ENCODE measurements at places on chromosomes 3 and 15. TPM values are rescaled to one million over a fixed set of nuclear protein-coding genes. Genes with fewer than 3 reads are reported as not detected.

Gene XYLB
- total RNA-seq = 1.5 TPM

DNA sequence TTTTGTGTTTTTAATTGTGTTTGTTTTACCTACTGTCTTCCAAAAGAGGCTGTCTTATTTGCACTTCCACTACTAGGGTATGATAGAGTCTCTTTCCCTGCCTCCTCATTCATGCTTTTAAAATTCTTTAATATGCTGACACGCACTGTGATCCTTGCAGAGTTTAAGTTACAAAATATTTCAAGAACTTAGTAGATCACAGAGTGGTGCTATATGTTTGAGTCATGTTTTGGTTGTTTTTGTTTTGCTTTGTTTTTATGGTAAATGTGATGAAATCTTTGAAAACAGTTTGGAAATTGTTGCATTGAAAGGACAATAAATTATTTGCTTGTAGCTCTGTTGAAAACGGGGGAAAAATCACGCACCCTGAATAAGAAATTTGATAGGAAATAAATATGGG lies 5.9 kb upstream of the ABHD10 start:
- no peak for DNase-seq

- DNase-seq = no peak
Observed at GRCh38 chr3:185583925-185584324, 2.2 kb upstream of the SENP2 start.

Gene SSUH2
- 0.13 TPM for total RNA-seq

- DNase-seq = no peak
Observed at GRCh38 chr3:169311381-169311780, 352.1 kb downstream of the MECOM start.

Gene SLITRK3
- total RNA-seq = not detected

Gene TLR9
- total RNA-seq = not detected

Gene FAM107A
- not detected for total RNA-seq

GRCh38 chr3:123421353-123422174 lies 27.3 kb downstream of the ADCY5 start:
- DNase-seq = no peak

- no peak for DNase-seq
Observed at GRCh38 chr3:174444391-174444790, 414.7 kb upstream of the NAALADL2 start.

DNA sequence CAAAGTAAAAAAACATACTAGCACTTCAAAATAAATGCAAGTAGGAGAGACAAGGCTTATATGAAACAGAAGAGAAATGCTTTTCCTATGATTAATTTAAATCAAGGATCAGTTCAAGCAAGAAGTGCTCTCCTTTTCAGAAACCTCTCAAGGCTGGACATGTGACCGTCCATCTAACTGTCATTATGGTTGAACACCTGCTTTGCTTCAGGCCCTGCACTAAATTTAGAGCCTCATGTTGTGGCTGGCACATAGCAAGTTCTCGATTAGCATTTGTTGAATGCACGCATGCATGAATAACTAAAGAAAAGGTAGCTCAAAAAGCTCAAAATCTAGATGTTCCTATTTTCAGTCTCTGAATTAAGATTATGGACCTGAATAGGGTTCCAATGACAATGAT lies 82.0 kb downstream of the SV2B start:
- no peak for DNase-seq

GRCh38 chr15:60941448-60941847 lies 287.7 kb downstream of the RORA start:
- peak; percentile 44 for DNase-seq

- peak; percentile 15 for DNase-seq
Observed at GRCh38 chr15:65249641-65250040, 37.0 kb downstream of the PARP16 start.

Gene NEK11
- total RNA-seq = 8.4 TPM

DNA sequence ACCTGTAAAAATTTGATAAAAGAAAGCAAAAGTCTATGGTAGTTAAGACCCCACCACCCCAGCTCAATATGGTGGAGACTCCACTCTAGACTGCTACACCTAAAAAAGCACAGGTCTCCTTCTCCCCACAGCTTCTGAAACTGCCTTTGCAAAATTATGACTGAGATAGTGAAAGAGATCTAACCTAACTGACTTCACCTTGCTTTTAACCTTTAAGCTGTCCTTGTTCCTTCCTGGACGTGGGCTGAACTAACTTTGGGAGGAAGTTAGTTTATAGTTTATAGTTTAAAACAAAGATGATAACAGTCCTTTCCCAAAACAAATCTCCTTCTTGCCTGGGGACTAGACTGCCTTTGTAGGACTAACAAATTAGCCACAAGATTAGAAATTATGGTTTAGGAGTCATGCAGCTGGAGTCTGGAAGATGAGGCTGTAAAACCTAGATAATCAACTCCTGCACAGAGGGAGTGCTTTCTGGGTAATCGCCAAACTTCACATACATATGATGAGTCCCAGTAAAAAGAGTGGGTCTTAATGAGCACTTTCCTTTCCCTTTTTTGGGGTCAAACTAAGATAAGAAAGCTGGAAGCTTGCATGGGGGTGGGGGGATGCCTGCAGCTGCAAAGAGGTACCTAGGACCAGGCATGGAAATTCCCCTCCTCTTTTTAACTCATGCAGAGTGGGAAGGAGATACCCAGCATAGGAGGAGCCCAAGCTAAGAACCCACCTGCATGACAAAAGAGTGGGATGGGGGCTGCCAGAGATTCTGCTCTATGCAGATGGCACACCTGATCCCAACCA lies 17.5 kb downstream of the CCR8 start:
- no peak for DNase-seq

- DNase-seq = peak; percentile 52
Observed at GRCh38 chr15:41989573-41990242, 17.4 kb upstream of the EHD4 start.

Gene CCRL2
- 0.26 TPM for total RNA-seq

Gene SEMA3G
- under 0.01 TPM for total RNA-seq

GRCh38 chr15:31571676-31572075 lies 245.0 kb downstream of the KLF13 start:
- DNase-seq = no peak

GRCh38 chr3:181458857-181459256 lies 252.9 kb upstream of the SOX2 start:
- DNase-seq = no peak

GRCh38 chr3:151896246-151897012 lies 23.0 kb downstream of the SUCNR1 start:
- DNase-seq = peak; percentile 96

- DNase-seq = peak; percentile 33
Observed at GRCh38 chr15:57500979-57501576, 90.6 kb upstream of the MYZAP start.

Gene TP53BP1
- total RNA-seq = 29.3 TPM

DNA sequence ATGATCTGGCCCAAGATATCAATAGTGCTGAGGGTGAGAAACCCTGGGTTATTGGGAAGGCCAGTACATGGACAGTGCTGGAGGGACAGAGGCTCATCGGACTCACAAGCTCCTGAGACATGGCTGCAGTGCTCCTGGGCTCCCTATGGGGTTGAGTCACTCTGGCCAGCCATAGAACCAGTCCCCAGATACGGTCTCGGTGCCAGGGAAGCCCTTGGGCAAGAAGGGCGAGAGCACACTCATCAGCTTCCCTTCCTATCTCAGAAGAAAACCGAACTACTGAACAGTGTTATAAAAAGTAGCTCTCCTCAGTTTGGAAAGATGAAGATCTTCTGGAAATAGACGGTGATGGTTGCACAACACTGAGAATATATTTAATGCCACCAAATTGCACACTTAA lies 34.4 kb downstream of the POC1A start:
- no peak for DNase-seq

Gene C15orf61
- total RNA-seq = 1.8 TPM

DNA sequence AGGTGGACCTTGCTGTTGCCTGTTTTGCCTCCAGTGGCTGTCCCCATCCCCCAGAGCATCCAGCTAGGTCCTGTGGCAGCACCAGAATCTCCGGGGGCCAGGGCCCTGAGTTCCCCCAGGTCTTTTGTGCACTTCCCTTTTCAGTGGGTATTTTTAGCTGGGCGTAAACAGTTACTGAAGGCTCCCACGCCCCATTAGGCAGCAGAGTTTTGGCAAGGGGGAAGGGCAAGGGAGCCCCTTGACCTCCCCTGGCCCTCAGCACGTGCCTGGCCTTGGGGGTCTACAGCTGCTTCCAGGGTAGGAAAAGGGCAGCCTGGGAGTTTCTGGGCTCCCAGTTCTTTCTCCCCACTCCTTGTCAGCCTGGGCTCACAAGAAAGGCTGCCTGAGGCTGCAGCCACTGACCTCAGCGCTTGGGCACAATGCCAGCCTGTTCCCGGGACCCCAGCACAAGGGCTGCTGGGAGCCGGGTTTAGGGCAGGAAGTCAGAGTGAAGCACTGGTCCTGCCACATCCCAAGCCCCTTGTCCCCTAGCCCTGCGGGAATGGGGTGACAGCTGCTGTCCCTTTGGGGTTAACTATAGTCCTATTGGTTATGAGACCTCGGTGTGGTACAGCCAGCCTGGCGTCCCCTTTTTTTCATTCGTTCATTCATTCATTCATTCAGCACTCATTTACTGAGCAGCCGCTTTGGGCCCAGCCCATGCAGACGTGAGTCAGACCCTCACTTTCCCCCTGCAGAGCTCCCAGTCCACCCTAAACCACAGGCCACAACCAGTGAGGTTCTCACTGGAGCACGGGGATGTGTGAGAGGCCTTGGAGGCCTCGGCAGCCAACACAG lies 8.4 kb downstream of the CSK start:
- no peak for DNase-seq

- DNase-seq = no peak
Observed at GRCh38 chr3:125078951-125079674, 23.3 kb upstream of the HEG1 start.

DNA sequence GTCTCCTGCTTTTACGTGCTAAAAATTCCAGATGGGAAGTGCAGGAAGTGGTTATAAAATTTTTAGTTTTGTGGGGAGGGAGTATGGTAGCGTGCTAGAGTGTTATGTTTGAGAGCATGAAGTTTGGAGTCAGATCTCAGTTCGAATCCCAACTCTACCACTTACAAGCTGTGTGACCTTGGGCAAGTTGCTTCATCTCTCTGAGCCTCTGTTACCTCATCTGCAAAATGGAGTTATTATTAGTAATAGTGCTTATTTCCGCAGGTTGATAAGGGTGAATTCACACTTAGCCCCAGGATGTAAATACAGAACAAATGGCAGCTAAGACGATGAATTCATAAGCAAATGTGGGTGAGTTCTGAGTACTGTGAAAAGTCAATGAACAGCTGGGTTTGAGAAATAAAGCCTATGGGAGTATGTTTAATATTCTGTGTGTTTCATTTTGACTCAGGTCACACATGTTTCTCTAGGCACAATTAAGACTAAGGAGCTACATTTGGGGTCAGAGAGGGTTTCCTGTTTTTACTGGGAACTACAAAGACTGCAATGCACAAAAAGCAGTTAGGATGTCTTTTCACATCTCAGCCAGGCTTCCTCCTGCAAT lies 73.1 kb upstream of the FEZF2 start:
- DNase-seq = no peak

Gene VWA5B2
- not detected for total RNA-seq

Gene CDHR4
- not detected for total RNA-seq

DNA sequence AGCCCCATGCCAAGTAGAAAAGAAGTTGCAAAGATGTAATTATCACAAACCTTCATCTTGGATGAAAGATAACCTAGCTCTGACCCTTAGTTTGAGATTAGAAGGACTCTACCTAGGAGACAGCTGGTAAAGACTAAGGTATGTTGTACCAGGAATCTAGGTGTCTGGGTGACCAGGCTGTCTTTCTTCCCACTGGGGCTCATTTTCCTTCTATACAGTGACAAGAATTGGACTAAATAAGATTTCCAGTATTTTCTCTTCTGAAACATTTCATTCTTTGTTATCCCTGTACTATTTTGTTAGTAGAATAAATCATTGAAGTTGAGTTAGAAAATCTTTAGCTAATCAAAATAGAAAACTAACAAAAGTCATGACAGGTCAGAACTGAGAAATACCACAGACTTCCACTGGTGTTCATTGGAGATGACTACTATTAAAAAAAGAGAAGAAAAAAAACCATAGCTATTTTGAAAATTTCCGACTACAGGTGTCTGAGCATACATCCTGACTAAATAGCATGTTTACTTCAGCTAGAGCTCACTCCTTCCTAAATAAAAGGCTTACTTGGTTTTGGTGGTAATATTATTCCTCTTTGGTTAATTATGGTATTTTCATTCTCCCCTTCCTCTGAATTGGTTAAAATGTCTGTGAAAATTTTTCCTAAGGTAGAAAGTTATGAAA lies 10.1 kb downstream of the TGFBR2 start:
- DNase-seq = no peak

Gene CSPG4
- 6.3 TPM for total RNA-seq

- DNase-seq = peak; percentile 65
Observed at GRCh38 chr3:132180337-132180791, 136.8 kb upstream of the ACP3 start.

GRCh38 chr3:59978979-59979378 lies 929.2 kb upstream of the CFAP20DC start:
- DNase-seq = no peak

Gene ZNF80
- total RNA-seq = not detected

Gene ESYT3
- 1.1 TPM for total RNA-seq

Gene C3orf33
- total RNA-seq = 2.6 TPM

GRCh38 chr15:85723960-85724945 lies 70.5 kb downstream of the KLHL25 start:
- DNase-seq = no peak

Gene WNT7A
- total RNA-seq = 7.9 TPM

DNA sequence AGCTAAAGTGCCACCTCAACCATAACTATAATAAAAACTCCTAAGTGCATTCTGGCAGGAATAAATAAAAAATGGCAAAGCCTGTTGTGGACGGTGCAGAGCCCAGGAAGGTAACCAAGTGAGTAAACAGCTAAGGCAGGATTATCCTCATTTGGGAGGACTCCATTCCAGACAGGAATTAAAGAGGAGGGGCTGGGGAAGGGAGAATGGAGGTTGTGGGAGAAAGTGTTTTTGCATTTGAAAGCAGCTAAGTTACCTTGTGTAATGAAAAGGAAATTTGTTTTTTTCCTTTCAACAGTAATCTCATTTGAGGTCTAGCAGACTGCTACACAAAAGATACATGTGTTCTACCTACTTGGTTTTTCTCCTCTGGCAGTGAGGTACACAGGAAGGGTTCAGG lies 248.5 kb downstream of the TIGIT start:
- no peak for DNase-seq

Gene MSL2
- 7.4 TPM for total RNA-seq

Gene NEIL1
- total RNA-seq = 6.1 TPM

DNA sequence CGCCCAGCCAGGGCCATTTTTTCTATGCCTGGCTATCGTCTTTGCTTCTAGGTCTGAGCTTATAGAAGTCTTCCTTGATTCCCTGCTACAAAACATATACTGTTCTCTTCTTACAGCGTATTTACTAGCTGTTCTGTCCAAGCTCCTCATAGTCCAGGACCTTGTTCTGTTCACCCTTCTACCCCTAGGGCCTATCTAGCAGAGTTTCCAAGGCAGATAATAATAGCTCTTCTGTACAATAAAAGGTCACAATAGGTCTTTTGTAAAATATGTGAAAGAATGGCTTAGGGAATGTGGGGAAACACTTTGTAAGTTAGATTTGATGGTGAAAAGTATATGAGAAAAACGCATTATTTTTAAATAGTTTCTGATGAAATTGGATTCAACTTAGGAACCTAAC lies 158.2 kb downstream of the P3H2 start:
- DNase-seq = no peak

Gene KBTBD13
- total RNA-seq = not detected

GRCh38 chr15:75947092-75947491 lies 43.4 kb downstream of the FBXO22 start:
- peak; percentile 98 for DNase-seq

Gene PPARG
- total RNA-seq = 14.5 TPM

Gene DNASE1L3
- 2.3 TPM for total RNA-seq

Gene ANKRD34C
- total RNA-seq = not detected

Gene DNAH12
- total RNA-seq = 0.13 TPM

GRCh38 chr3:67526246-67526645 lies 128.2 kb downstream of the SUCLG2 start:
- DNase-seq = peak; percentile 85

Gene PYGO1
- 1.3 TPM for total RNA-seq
